Adipocyte (in vitro differentiated cells): ENCODE measurements at places on chromosomes 2 and 18.

DNA sequence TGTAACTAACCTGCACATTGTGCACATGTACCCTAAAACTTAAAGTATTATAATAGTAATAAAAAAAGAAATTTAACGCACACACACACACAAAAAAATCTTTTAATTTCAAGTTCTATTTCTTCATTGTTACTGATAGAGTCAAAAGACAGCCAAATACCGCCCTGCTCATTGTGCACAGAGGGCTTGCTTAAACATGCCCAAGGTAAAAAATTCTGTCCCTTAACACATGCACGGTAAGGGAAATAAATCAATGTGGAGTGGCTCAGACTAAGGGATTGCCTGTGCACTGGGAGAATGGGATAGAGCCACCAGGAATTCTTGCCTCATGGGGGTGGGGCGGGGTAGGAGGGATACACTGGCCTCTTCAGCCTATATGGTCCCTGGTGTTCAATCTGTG lies 468.0 kb downstream of the NUP35 start:
- no peak for DNase-seq

DNA sequence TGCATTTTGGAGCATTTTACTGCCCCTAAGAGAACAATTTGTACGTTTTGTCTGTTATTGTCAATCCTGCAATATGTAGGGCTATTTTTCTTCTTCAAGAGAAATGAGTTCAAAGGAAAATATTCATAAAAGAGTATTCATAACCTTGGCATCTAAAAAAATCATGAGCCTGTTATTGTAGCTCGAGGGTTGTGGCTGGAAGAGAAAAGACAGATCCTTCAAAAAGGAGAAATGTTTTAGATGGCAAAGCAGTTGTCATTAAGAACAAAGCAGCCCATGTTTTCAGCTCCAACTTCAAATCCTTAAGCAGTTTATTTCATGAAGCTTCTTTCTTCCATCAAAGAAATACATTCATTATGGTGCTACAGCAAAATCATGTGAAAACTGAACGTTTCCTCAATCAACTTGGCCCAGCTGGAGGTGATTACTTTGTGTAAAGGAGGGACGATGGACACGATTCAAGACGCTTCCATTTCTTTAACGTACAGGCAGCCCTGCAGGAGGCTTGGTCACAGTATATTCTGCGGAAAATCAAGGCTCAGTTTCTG lies 31.4 kb downstream of the QPCT start:
- DNase-seq = no peak

DNA sequence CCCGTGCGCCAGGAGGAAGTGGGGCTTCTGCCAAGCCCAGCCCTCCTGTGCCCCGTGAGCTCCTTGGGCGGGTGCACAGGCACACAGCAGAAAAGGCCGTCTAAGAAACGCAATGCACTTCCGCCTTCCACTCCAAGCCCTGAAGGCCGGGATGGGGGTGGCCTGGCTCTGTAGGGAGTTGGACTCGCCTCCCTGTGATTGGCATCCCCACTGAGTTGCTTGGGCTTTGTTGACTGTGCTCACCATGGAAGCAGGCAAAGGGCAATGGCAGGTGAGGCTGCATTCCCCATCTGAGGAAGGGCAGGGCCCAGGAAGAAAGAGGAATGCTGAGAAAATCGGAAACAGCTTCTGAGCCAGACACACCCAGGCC lies 66.8 kb downstream of the CRACDL start:
- DNase-seq = no peak

- no peak for DNase-seq
These were observed 4.7 kb downstream of the ACP1 start for GRCh38 chr2:269356-270030.

GRCh38 chr2:187554011-187554703 lies at the start of gene TFPI:
TFPI (minus strand) TSS chr2:187554435; CDS start chr2:187503768, 50,667 bp downstream.
- DNase-seq = peak; percentile 83

DNA sequence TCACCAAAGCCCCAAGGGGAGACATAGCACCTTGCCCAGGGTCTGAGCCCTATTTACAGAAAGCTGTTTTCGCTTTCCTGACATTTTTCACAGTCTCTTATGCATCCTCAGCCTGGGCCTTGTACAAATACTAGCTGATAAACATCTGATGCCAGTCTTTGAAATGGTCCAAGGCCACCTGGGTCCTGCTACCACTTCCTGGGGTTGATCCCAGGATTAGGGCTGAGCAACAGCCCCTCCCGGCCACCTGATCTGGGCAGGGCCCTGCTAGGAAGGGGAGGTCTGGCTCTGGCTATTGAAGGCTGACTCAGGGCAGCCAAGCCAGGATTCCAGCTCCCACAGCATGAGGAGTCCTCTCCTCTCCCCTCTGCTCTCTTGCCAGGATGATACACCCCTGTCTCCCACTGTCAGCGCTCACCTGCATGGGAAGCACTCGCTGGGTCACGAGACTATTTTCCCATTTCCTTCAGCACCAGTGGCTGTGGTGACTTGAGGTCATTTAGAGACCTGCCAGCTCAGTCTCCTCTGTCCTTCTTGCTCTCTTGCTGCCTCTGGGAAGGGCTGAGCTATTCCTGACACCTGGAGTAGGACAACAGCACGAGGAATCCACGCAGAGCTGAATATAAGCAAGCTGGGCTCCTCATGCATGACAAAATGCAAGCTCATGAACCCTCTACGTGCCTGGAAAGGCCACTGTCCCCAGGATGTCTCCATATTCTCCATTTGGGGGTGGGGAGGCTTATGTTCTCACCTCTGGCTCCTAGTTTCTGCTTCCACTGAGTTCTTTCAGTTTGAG lies 53.0 kb upstream of the LGALSL start:
- no peak for DNase-seq

GRCh38 chr18:12417687-12418086 lies 10.0 kb downstream of the PRELID3A start:
- DNase-seq = no peak

- no peak for DNase-seq
These were observed 132.6 kb downstream of the NFATC1 start for GRCh38 chr18:79528316-79528695.

DNA sequence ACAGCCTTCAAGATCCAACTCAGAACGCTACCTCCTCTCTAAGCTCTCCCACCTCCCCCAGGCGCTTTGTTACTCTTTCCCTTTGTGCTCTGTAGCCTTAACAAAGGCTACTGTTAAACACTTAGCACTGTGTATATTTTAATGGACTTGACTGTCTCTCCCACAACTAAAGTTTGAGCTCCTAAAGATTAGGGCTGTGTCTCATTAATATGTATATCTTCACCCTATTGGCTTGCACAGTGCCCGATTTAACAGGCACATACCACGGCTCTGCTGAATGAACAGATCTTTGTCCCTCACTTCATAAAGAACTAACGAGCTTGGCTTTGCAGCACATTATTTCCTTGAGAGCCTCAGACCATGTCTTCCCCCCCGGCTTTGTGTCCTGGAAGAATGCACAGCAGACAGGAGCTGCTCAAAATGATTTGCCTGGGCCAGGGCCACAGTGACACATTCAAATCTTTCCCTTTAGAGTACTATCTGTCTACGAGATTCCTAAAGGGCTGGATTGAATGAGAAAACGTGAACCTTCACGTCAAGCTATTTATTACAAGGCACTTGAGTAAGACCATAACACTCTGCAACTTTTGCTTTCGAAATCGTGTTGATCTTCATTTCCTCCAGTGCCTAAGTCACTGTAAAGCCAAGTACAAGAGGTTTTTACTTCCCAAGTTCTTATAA lies 22.1 kb downstream of the ABHD3 start:
- DNase-seq = peak; percentile 12

GRCh38 chr18:23452728-23453679 lies at the start of gene RIOK3:
RIOK3 (plus strand) TSS chr18:23453287; CDS start chr18:23453440, 153 bp downstream.
- peak; percentile 99 for DNase-seq

GRCh38 chr2:145356056-145356455 lies 836.1 kb upstream of the ZEB2 start:
- peak; percentile 30 for DNase-seq

DNA sequence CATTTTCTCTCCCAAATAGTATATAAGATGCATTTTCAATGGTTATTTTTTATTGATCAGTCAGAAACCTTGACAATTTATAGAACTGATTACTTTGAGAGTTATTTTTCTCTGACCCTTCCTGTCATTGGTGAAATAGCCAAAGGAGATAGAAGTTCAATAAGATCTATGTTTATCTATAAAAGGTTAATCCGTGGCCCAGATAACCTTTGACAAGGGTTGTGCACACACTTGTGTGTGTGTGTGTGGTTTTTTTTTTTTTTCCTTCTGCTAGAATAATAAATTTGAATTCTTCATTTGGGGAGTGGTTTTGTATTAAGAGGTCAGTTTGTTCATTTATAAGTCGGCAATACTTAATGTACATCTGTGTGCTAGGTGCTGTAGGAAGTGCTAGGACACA lies 160.0 kb downstream of the MGAT5 start:
- no peak for DNase-seq

DNA sequence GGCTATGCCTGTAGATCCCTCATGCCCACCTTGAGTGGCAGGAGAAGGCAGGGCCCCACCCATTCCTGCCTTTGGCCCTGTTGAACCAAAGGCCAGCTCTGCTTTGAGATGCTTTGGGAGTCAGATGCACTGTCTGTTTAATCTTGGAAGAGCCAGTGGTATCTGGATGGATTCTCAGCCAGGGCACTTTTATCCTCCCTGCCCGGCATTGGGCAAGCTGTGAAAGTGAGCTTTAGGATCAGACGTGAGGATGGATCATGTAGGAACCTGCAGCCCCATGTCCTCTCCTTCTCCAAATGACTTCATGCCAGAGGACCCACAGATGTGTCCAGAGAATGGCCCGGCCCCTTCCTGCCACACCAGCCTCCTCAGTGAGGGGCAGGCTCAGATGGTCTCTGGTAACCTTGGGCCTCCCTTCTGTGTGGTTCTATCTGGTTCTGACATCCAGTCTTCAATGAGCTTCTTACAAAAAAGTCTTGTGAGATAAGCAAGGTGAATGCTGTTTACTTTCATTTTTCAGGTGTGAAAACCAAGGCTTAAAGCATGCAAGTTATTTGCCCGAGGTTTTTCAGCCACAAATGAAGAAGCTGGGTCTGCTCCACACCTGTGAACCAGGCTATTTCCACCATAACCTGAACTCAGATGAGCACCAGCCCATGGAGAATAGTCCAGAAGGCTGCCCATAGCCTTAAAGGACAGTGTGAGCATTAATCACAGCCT lies 123.8 kb downstream of the KCTD1 start:
- no peak for DNase-seq

DNA sequence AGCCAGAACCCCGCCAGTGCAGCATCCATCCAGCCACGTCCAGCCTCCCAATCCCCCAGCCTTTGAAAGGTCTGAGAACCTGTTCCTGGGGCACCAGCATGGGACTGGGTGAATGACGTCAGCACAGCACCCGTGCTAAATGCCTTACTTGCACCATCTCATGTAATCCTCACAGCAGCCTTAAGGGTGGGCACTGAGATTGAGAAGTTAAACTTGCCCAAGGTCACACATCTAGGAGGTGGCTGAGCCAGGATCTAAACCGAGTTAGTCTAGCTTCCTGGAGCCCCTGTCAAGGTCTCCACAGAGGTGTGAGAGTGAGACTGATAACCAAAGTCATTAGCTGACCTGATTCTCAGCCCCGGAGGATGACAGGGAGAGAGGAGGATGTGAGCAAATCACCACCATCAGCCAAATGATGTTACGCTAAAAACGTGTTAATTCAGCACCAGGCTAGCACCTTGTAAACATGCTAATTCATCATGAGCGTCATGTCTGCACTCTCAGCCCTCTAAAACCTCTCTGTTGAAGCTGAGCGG lies 4.6 kb downstream of the CD8A start:
- DNase-seq = no peak

- peak; percentile 8 for DNase-seq
These were observed 2750.9 kb downstream of the RPIA start for GRCh38 chr2:91442246-91442905.

DNA sequence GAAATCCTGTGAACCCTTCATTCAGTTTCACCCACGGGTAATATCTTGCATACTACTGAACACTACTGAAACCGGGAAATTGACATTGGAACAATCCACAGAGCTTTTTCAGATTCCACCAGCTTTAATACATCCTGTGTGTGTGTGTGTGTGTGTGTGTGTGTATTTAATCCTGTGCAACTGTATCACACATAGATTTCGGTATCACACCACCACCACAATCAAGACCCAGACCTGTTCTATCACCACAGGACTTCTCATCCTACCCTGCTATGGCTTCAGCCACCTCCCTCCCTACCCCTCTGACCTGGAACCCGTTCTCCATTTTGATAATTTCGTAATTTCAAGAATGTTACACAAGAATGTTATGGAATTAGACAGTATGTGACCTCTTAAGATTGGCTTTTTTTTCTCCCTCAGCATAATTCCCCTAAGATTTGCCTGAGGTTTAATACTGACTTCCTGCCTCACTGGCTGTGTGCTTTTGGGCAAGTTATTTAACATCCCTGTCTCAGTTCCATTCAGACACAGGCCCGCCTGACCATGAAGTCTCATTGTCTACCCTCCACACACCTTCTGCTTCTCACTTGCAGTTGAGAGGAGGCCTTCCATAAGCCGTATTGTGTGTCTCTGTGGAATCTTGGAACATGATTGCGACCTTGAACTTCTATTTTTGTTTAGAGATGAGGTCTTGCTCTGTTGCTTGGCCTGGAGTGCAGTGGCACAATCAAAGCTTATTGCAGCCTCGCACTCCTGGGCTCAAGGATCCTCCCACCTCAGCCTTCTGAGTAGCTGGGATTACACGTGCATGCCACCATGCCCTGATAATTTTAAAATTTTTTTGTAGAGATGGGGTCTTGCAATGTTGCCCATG lies 14.4 kb upstream of the TMEM131 start:
- peak; percentile 40 for DNase-seq

DNA sequence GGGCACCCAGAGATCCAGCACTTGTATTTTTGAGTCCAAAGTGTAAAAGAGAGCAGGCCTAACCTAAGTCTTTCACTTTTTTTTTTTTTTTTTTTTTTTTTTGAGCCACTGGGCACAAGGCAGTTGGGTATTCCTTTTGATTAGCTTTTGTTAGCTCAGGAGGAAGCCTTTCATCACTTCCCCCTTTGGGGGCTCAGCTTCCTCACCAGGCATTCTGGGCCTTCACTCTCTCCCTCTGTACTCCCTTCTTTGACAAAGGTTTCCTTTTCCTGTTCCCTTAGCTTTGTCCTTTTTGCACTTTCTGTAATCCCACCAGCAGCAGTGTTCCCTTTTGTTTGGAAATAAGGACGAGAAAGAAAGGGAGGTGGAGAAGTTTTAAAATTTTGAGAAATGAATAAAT lies 88.2 kb downstream of the PKP4 start:
- DNase-seq = no peak

GRCh38 chr2:25437881-25438662 lies 96.3 kb upstream of the DNMT3A start:
- no peak for DNase-seq

GRCh38 chr2:225691711-225692110 lies 292.2 kb downstream of the NYAP2 start:
- no peak for DNase-seq

DNA sequence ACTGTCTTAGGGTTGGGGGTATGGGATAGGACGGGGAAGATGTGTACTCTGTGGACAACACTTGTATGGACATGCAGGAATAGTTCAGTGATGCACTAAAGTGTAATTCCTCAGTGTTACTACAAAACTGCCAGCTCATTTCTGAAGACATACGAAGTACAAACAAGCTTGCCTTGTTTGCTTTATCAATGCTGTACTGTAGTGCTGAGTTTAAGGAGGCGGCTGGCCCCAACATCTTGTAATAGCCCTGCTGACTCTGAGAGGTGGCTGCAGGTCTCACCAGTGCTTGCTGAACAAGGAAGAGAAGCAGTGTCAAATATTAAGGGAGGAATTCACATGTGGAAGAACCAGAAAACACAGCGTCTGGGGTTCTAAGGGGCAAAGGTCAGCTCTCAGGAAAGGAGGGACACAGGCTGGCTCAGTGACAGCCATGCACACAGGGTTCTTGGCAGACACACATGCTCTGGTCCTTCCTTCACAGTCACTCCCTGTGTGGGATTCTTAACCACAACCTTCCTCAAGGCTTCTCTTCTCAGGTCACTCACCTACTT lies 39.8 kb upstream of the EVA1A start:
- no peak for DNase-seq

- DNase-seq = no peak
These were observed 180.0 kb upstream of the ARL4C start for GRCh38 chr2:234676783-234677450.
